Cortex of kidney (tissue), 1 donor: ENCODE measurements at places on chromosomes 11 and 22.

DNA sequence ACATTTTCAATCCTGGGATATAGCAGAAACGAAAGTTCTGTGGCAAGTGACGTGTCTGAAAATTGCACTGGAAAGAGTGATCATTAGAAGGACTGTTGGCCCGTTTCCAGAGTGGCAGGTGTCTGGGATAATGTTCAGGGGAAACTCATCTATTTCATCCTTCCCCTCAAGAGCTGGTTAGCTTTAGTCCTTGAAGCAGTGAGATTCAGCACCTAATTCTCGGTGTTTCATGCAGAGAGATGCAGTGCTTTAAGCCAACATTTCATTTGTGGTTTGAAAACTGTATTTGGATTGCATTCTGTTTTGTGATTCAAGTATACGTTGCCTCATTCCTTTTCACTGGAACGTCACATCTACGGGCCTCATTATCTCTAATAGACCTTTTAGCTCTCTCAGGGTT lies 205.0 kb upstream of the RAG2 start:
- no peak for DNase-seq

GRCh38 chr22:26610072-26610958 lies 7.5 kb downstream of the CRYBB1 start:
- no peak for DNase-seq

DNA sequence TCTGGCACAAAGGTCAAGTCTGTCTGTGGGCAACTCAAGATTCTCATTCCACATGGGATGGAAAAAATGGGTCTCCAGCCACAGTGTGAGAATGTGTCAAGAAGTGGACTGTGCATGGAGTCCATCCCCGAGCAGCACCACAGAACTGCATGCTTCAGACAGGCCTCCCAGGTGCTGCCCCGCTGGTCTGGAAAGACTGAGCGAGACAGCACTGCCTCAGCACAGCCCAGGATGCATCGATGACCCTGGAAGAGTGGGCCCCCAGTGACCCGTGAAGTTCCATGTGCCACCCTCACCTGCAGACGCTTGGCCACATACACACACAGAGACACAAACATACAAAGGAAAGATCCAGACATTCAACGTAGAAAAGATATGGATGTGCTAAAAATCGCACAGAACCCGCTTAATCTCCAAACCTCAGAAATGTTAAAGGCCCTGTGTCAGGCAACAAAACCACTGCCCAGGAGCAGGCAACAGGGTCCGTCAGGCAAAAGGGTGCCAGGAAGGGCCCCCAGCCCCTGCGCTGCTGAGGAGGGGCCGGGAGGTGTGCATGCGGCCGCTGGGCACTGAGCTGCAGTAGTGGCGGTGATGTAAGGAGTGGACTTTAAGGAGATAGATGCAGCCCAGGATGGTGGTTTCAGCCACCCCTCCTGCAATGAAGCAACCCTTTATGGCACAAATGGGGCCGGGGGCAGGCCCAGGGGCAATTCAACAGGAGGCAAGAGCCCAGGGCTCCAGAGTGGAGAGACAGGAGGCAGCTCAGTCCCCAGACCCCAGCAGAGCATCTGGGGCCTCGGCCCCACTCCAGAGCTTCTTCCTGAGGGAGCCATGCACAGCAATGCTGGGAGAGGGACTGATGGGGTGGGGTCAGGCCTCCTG lies 84.7 kb downstream of the DGCR2 start:
- DNase-seq = no peak

DNA sequence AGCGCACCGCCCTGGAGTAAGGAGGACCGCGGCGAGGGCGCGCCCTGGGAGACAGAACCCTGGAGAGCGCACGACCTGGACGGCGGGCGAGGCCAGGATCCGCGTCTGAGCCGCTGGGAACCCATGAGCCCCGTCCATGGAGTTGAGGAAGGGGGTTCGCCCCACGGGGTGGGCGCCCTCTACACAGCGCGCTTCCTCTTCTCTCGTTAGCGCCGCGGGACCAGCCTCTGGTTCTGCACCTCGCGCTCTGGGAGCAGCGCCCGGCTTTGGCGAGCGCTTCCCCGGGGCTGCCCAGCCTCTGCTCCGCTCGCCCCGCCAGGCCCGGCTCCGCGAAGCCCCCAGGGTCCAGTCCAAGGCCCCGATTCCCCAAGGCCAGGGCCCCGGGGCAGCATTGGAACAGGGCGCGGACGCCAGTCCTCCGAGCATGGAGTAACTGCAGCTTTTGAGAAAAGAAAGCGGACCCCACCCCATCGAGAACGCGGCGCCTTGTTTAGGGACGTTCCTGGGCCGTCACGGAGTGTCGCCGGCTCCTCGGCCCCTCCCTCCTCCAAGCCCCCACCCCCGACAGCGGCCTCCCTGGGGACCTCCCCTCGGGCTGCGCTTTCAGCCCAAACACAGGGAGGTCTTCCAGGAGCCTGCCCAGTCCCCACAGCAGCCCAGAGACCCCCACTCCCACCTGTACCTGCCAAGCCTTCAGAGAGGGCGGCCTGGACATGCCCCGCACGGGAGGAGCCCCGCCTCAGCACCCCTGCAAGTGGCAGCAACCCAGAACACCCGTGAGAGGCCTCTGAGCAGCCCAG lies 56.2 kb downstream of the BRD1 start:
- DNase-seq = no peak

DNA sequence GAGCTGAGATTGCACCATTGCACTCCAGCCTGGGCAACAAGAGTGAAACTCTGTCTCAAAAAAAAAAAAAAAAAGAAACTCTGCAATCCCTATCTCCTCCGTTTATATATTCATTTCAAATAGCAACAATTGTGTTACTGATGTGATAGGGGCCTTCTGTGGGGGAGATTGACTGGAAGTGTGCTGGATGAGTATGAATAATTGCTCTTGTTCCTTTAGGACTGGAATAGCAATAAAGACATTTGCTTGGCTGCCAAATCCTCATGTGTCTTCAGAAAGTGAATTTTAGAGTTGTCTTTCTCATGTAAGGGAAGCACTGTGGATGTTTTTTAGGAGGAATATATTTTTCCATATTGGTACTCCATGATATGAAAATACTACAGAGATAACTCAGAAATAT lies 21.1 kb upstream of the ME3 start:
- DNase-seq = no peak

GRCh38 chr11:128018692-128019091 lies 568.7 kb downstream of the ETS1 start:
- no peak for DNase-seq

GRCh38 chr22:24156141-24156912 lies 25.0 kb upstream of the SUSD2 start:
- DNase-seq = no peak

DNA sequence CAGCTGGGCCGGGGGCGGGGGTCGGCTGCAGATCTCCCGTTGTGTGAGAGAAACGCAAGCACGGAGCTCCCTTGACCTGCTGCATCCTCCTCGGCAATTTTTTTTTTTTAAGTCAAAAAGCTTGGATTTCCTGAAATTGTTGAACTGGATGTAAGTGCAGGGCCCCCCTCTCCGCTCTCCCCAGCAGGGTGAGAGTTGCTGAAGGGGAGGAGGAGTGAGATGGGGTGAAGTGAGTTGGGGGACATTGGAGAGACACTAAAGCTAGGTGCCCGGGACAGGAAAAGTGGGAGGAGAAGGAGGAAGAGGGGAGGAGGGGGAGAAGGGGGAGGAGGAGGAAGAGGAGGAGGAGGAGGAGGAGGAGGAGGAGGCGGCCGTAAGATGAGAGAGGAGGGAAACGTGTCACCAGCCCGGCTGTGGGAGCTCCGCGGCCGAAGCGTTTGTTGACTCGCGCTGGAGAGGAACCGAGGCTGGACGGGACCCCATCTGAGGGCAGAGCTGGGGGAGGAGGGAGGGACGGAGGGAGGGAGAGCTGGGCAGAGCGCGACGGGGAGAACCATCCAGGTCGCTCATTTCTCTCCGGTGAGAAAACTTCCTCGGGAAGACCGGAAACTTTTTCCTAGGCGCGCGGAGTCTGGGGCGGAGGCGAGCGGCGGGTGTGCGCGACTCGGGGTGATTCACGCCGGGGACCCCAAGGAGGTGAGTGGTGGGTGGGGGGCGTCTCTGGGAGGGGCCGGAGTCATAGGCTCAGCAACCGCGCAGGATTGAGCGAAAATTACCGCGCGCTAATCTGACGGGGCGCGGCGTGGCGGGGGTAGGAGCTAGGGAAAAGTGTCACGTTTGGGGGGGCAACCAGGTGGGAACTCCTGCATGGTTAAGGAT lies 80.2 kb downstream of the PRR5L start:
- DNase-seq = no peak

- DNase-seq = no peak
These were observed 13.7 kb downstream of the EHD1 start for GRCh38 chr11:64864473-64865285.

DNA sequence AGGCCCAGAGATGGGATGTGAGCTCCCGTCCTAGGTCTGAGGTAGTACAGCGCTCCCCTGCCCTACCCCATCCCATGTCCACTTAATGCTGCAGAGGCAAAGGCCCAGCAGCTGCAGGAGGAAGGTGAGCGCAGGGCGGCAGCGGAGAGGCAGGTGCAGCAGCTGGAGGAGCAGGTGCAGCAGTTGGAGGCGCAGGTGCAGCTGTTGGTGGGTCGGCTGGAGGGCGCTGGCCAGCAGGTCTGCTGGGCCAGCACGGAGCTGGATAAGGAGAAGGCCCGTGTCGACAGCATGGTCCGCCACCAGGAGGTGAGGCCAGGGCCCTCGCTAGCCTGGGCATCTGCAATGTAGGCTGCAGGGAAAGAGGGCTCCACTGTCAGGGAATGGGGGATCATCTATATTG lies 15.2 kb downstream of the CCDC157 start:
- no peak for DNase-seq

GRCh38 chr22:47628477-47629272 lies 866.2 kb downstream of the TBC1D22A start:
- DNase-seq = no peak

- no peak for DNase-seq
These were observed 101.8 kb upstream of the SORL1-AS1 start for GRCh38 chr11:121554552-121554951.

DNA sequence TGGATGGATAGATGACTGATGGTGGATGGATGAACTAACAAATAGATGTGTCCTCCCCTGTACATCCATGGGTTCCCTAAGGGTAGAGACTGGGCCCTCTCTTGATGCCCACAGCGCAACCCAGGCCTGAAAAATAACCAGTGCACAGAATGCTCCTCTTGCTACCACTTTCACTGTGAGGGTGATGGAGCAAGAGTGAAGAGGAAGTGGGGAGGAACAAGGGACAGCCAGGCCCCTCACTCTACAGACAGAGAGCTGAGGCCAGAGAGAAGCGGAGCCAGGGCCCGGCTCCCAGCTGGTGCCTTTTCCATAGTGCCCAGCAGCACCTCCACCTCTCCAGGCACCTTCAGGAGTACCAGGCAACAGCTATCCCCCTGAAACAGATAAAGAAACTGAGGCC lies 67.7 kb downstream of the THAP12 start:
- no peak for DNase-seq

DNA sequence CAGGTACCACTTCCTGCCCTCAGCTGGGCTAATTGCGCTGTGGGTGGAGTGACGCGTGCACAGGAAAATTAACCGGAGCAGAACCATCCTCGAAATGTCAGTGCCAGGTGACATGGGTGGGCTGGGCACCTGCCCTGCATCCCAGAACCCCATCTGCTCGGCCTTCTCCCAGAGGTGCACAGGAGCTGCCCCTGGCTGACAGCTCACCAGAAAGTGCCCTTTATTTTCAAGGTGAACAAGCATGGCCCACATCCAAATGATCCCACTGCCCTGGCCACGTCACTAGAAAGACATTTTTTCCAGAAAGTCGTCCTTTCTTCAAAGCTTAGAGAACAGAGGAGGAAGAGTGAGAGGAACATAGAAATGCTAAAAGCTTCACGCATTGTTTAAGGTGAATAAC lies 4.1 kb upstream of the ELFN2 start:
- DNase-seq = no peak

DNA sequence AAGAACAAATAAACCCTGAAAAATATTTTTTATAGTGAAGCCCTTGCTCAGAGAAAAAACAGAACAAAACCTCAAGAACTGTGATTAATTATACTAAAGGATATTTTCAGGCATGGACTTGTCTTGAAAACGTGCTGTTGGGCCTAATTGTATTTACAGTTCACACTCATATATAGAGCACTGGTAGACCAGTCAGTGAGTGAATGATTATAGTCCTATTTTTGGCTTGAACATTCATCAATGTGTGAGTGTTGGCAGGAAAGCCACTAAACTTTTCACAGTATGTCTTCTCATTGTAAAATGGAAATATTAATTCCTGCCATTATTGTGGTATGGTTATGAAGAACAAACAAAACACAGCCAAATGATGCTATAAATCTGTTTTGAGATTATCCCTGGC lies 462.8 kb downstream of the KCNA4 start:
- DNase-seq = no peak
